Right atrium auricular region (tissue), 2 donors: ENCODE measurements at places on chromosomes 16 and 17. TPM values are rescaled to one million over a fixed set of nuclear protein-coding genes. Genes with fewer than 3 reads are reported as not detected.

GRCh38 chr17:67200727-67201301 is 44.2 kb downstream of the HELZ start:
- no peaks in the 10 kb centered on the region for H3K4me1 ChIP-seq
- peaks cover 28% of the 10 kb centered on the region for H3K36me3 ChIP-seq
- no peak overlapping the region for H3K27ac ChIP-seq
- no peak overlapping the region for H3K4me3 ChIP-seq
- DNase-seq, result no peak

DNA sequence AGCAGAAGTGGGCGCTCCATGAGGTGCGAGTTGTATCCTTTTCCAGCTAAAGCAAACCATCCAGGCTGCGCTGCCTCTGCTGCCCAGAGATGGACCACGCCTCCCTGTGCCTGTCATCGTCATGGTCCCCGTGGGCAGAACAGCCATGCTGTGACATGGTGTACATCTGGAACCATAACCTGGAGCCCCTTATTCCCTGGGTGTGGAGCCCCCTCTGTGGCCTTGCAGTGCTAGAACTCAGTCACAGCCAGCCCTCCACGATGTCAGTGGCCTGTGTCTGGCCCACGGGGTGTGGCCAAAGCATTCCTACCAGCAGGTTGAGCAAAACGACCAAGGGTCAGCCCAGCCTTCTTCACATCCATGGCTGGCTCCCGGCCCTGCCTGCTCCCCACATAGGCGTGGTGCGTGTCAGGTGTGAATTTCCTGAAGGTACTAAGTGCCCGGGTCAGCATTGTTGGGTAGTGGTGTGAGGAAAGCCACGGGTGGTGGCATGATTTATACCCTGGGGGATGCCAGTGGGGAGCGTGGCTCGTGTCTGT is 22.7 kb upstream of the JPT2 start:
- no peak overlapping the region for H3K27ac ChIP-seq
- peaks cover 69% of the 10 kb centered on the region for H3K36me3 ChIP-seq
- H3K4me3 ChIP-seq, result no peak overlapping the region
- peaks cover 24% of the 10 kb centered on the region for H3K4me1 ChIP-seq
- no peaks in the 10 kb centered on the region for H3K27me3 ChIP-seq
- no peak for DNase-seq

- no peak overlapping the region for H3K27ac ChIP-seq
- H3K4me1 ChIP-seq, result no peaks in the 10 kb centered on the region
- H3K4me3 ChIP-seq, result no peak overlapping the region
- H3K27me3 ChIP-seq, result no peaks in the 10 kb centered on the region
- no peaks in the 10 kb centered on the region for H3K36me3 ChIP-seq
These were observed 571.6 kb downstream of the HS3ST4 start for GRCh38 chr16:26263406-26263805.

Gene G6PC1
- total RNA-seq, result not detected
